H1 (cell line): ENCODE measurements at places on chromosomes 1 and 21.

GRCh38 chr1:65255656-65256050 is 53.7 kb upstream of the DNAJC6 start:
- DNase-seq = no peak

- no peak for DNase-seq
These were observed at the start of gene TNFRSF9 for GRCh38 chr1:7940745-7941436. Gene TNFRSF9, minus strand, starts transcription at chr1:7940839. Its CDS starts 845 bp downstream, at chr1:7939994.

DNA sequence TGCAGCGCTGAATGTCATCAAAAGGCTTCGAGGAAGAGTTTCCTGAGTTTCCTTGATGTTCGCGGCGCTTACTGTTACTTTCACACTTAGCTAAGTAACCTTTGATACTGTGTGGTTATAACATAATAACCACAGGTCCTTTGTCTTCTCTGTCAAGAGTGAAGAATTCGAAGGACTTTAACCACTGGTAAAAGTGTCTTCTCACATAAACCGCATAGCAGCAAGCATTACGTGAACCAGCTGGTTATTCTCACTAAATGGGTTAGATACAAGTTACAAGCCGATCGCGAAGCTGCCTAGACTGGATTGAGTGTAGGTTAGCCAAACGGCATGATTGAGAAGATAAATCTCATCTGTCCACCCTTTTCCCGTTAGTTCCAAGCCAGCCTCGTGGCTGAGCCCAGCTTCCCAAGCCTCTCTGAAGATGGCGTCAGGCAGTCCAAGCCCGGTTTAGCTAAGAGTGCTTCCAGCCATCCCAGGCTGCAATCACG is 18.3 kb upstream of the IFNGR2 start:
- DNase-seq = no peak

DNA sequence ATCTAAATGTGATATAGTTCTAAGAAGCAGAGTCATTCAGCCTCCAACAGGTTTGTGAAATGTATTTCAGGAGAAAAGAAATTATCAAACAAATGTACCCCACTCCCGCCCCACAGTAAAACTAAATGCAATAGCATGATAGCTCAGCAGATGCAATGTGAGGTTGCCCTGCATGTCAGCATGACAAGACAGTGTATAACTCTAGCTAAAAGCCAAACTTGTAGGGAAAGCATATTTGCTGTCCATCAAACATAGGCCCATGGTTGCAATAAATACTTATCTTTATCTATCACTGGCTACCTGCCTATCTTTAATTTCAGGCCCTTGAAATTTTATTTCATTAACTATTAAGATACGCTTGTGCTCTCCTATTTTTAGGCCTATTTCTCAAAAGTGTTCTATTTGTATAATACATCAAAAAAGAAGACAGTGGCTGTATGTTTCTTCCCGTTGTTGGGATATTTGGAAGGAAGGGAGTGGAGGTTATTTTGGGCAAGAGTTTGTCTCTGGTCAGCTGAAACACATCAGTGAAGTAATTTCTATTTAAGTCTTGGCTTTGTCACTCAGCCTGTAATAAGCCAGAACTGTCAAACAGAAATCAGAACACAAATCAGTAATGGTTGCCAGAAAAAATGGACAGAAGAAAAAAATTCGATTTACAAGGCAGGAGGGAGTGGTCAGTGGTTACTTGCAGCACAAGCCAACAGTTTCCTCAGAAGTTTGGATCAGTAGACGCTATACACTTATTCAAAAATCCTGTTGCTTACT is 307.4 kb upstream of the ADGRL2 start:
- DNase-seq = no peak

- DNase-seq = no peak
These were observed 67.1 kb upstream of the NBL1 start for GRCh38 chr1:19577036-19577435.

- DNase-seq = no peak
These were observed 39.5 kb upstream of the CR2 start for GRCh38 chr1:207414606-207415108.

DNA sequence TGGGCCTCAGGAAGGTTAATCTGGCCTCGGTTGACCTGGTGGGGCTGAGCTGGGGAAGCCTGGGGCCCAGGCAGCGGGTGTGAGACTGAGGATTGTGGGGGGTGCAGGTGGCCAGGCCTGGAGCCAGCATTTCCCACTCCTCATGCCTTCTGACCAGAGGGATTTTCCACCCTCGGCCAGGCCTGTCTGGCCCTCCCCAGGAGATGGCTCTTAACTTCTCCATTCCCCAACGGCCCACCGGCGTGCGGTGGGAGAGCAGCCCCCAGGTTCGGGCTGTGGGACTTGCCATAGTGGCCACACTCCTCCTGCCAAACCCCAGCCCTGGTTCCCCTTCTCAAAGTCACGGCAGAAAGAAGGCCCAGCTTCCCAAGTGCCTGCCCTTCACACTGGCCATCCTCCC is 126.5 kb upstream of the RUNX3 start:
- DNase-seq = no peak

- no peak for DNase-seq
These were observed 680.5 kb upstream of the ADAMTS5 start for GRCh38 chr21:27647401-27647800.

DNA sequence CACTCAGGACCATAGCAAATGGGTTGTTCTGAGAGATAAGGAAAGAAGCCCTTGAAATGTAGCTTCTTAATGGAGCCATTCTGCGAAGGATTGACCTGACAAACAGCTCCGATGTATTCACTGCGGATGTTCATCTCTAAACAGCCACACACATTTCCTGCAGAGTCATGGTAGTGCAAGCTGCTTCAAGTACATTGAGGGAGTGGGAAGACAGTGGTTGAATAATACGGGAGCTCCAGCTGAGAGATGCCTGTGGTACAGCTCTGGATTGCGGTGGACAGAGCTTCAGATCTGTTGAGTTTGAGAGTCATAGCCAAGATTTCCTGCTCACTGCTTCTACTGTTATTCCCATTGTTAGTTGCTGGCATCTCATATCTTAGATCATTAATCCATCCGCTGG is 86.6 kb downstream of the ZBTB18 start:
- DNase-seq = no peak

- DNase-seq = no peak
These were observed 441.9 kb upstream of the ADAMTS5 start for GRCh38 chr21:27408826-27409225.
